CD8-positive, alpha-beta memory T cell (primary cell): ENCODE measurements at places on chromosomes 3 and 15.

DNA sequence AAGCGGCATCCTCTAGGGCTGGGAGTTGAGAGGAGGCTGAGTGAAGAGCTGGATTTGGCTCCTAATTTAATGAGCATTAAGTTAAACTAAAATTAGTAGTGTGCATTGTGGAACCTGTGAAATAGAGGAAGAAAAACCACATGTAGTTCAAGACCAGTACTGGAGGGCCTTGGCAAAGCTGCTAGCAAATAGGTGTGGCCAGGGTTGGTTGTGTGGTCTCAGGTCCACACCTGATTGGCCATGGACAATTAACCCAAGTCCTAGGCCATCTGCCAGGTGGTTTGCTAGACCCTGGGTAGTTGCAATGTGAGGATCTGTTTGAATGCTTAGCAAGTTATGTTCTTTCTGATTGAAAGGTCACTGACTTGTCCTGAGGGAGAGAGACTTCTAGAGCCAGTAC, 275.5 kb downstream of the PDCD6IP start:
- DNase-seq, result no peak

GRCh38 chr3:50342813-50343633, 2.4 kb upstream of the RASSF1 start:
- DNase-seq, result no peak

DNA sequence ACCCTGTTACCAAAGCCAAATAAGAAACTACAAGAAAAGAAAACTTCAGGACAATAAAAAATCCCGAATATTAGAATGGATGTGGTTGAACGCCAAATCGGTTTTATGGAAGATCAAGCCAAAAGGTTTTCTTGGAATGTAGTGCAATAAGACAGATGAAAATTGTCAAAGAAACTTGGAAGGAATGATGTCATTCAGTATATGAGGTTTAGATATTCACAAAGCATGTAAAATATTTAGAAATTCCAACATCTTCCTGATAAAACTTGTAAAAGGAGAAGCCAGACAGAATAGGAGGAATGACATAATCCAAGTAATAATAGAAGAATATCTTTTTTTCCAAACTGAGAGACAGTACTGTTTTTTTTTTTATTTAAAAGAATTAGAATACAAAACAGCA, 130.3 kb upstream of the ZPLD1 start:
- DNase-seq, result no peak

- no peak for DNase-seq
Observed at GRCh38 chr3:25229586-25229985, 198.5 kb upstream of the RARB start.

DNA sequence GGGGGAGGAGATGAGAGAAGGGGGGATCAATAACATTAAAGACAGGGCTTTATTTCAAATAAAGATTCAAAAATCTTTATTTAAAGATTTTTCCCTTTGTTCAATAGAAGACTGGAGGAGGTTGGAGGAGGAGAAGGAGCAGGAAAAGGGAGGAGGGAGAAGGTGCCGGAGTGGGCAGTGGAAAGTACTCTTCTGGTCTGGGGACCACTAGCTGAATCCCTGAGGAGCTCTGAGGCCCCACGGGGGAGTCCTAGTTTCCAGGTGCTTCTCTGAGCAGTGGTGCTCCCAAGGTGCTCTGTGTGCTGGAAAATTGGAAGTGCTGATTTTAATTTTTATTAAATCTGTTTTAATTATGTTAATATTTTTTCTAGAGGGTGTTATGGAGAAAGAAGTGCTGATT, 19.4 kb upstream of the SEMA4B start:
- no peak for DNase-seq

GRCh38 chr3:190016966-190017365, 103.7 kb downstream of the P3H2 start:
- no peak for DNase-seq

DNA sequence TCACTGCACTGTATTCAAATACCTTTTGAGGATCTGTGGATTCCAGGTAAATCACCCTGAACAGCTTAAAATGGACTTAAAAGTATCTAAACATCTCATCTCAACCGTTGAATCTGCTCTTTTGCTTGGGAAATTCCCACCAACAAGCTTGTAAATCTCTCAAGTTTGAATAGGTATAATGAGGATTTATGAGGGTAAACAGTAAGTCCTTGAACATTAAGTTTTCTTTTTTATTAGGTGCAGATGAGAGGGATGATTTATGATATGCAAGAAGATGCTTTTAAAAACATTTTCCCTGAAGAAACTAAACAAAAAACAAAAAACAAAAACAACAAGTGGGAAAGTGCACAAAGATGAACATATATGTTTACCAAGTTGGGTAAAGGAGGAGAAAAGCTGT, 290.6 kb downstream of the ROBO1 start:
- no peak for DNase-seq

- DNase-seq, result no peak
Observed at GRCh38 chr3:11536132-11536935, 107.4 kb downstream of the VGLL4 start.

GRCh38 chr15:24878153-24878552, 76.6 kb upstream of the SNRPN start:
- DNase-seq, result peak; percentile 19

DNA sequence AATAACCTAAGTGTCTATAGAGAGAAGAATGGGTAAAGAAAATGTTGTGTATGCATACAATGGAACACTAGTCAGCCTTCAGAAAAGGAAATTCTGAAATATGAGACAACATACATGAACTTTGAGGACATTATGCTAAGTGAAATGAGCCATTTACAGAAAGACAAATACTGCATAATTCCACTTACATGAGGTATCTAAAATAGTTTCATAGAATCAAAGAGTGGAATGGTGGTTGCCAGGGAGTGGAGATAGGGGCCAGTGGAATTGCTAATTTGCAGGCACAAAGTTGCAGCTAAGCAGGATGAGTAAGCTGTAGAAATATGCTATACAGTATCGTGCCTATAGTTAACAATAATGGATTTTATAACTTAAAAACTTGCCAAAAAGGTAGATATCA, 779.6 kb upstream of the ARPP21 start:
- no peak for DNase-seq

- no peak for DNase-seq
Observed at GRCh38 chr15:78192826-78193594, 41.4 kb downstream of the ACSBG1 start.

GRCh38 chr3:191499307-191500080, 38.5 kb downstream of the PYDC2 start:
- no peak for DNase-seq

DNA sequence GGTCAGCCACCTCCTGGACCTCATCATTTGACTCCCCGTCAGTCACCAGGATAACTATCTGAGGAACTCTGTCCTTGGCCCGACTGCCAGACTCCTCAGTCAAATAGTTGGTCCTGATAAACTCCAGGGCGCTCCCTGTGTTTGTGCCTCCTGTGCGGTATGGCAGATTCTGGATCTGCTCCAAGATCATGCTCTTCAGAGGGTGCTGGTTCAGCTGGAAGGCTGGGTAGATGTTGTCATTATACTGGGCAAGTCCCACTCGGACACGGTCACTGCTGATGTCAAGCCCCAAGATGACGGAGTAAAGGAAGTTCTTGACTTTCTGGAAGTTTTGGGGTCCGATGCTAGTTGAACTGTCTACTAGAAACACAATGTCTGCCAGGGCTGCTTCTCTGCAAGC, 31.1 kb upstream of the CAPN7 start:
- no peak for DNase-seq

- no peak for DNase-seq
Observed at GRCh38 chr3:178512647-178513046, 23.6 kb upstream of the KCNMB2 start.

GRCh38 chr15:85380812-85381642, 624 bp downstream of the AKAP13 start:
- DNase-seq, result peak; percentile 74

GRCh38 chr3:45442679-45443253, 54.4 kb downstream of the LARS2 start:
- no peak for DNase-seq

DNA sequence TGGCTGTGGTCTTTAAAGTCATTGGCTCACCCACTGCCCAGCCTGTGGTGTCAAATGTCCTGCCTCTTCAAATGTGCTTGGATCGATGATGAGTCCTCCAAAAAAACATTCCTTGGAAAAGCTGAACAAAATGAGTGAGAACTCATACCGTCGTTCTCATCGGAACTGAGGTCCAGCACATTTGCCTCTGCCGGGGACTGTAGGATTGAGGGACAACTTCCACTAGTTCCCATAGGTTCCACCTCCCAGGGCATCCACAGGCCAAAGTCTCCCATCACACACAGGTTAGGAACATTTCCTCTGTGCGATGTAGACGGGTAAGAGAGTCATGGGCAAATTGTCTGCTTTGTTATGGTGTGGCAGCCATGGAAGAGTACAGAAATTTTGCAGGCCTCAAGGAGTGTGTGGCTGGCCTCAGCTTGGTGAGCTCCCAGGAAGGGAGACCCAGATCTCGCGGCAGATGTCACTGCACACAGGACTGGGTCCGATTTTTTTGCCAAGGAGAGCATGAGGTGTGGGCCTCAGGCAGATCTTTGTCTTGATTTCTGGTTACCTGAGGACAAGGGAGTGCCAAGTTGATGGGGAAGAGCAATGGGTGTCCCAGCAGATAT, 115.7 kb downstream of the SNRPN start:
- no peak for DNase-seq

DNA sequence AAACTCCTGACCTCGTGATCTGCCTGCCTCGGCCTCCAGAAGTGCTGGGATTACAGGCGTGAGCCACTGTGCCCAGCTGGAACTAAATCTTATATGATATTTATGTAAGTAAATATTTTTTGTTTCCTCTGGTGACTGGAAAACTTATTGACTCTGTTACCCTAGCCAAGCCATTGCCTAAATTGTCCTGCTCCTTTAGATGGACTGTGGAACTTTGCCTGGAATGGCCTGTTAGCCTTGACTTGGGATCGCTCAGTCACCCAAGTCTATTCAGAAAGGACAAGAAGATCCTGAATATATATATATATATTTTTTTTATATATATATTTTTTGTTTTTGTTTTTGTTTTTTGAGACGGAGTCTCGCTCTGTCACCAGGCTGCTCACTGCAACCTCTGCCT, 113.9 kb downstream of the PDE8A start:
- no peak for DNase-seq

- no peak for DNase-seq
Observed at GRCh38 chr3:64311424-64312061, 86.3 kb upstream of the PRICKLE2 start.
